ENCODE measurements at places on chromosomes 6 and 20. TPM values are rescaled to one million over a fixed set of nuclear protein-coding genes. Genes with fewer than 3 reads are reported as not detected.

DNA sequence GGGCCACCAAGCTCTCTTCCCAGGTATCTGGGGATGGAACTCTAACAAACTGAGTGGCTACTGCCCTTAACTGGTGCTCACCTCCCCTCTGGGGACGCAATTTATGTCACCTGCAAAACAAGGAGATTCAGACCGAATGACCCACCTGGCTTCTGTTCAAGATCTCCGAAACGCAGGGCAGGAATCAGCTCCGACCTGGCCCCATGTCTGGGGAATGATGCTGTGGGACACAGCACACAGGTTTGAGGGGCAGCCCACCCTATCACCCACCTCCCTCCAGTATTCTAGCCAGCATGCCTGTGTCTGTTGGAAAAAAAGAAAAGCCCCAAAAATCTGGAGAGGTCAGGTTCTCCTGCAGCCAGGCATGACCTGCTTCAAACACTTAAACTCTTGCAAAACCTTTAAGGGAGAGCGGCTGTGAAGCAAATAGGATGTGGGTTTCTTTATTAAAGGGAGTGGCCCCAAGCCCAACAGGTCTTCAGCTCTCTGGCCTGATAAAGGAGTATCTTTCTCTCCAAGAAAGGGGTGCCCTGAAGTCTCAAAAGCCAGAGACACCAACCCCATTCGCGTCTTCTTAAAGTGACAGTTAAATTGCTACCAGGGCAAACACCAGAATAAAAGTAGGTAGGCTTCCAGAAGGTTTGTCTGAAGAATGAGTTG lies 6.4 kb downstream of the PREX1 start:
- DNase-seq: no peak

SLC17A3 gene
- not detected for total RNA-seq

GRCh38 chr20:19583532-19584175 lies 174.4 kb upstream of the RIN2 start:
- peak; percentile 10 for DNase-seq

GRCh38 chr6:4323322-4323721 lies 187.9 kb upstream of the ECI2 start:
- no peak for DNase-seq

COL19A1 gene
- 5.9 TPM for total RNA-seq

- no peak for DNase-seq
These were observed 11.1 kb upstream of the SLC16A10 start for GRCh38 chr6:111076024-111076695.

DNA sequence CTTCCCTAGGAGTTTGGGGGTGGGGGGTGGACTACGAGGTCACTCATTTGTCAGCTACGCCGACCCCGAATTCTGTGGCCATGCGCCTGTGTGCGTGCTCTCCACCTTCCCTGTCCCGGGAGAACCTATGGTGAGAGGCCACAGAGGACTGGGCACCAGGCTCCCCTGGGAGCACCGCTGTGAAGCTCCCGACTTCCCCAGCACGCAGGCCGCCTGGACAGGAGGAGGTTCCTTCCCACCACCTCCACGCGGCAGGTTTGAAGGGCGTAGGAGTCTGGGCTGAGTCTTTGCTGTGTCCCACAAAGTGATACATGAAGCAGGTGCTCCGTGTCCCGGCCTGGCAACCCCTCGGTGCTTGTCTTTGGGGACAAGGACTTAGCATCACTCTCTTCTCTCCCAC lies 107.2 kb downstream of the CDH4 start:
- DNase-seq: no peak

DNA sequence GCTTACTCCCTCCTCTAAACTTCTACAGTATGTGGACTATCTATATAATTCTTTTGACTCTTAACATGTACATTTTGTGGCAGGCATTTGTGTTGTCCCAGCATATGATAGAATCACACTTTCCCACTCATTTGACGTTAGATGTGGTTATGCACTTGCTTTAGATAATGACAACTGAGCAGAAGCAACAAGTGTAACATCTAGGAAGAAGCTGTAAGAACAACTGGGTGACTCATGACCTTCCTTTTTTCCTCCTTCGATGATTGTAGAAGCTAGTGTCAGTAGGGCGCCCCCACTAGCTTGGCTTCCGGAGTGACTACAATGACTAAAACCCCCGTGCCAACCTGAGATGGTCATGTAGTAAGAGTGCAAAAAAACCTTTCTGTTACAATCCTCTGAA lies 74.6 kb upstream of the CEP85L start:
- no peak for DNase-seq

TSPO2 gene
- not detected for total RNA-seq

DNA sequence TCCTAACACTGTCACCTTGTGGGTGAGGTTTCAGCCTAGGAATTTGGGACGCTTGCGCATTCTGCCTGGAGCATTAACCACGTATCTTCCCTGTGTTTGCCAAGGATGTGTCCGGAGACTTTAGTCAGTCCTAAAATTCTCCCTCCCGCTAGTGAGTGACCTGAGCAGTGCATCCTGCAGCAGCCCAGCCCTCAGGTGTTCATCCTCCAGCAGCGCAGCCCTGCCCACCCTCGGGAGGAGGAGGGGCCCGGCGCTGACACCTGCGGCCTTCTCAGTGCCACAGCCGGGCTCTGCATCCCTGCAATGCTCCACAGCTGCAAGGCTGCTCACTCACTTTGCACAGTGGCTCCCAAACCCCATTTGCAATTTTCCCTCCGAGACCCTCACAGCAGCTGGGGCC lies 79.5 kb downstream of the ERMARD start:
- DNase-seq: no peak

- DNase-seq: no peak
These were observed 13.9 kb upstream of the MTCL3 start for GRCh38 chr6:127533011-127533410.

SFTA2 gene
- total RNA-seq: not detected

SRSF12 gene
- total RNA-seq: 34.9 TPM

GRCh38 chr20:58639182-58640146 lies 11.6 kb upstream of the STX16 start:
- no peak for DNase-seq

KHDC3L gene
- not detected for total RNA-seq

- no peak for DNase-seq
These were observed 574.9 kb upstream of the CHD6 start for GRCh38 chr20:42193119-42193518.

GRCh38 chr6:113347436-113347835 lies 509.7 kb upstream of the MARCKS start:
- no peak for DNase-seq

FNDC11 gene
- 4.1 TPM for total RNA-seq

Measured in occipital lobe (tissue), 3 donors.